ENCODE measurements at places on chromosomes 7 and 10.

DNA sequence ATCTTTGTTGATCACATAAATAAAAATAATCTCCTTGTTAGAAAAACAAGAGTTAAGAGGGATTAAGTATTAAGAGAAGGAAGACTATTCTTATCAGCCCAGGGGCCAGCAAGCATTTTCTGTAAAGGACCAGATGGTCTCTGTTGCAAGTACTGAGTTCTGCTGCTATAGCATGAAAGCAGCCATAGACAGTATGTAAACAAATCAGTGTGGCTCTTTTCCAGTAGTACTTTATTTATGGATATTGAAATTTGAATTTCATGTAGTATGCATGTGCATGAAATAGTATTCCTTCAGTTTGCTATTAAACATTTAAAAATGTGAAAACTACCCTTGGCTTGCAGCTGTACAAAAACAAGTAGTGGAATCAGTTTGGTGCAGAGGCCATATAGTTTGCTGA is 81.7 kb downstream of the STK31 start:
- DNase-seq = no peak

GRCh38 chr10:94035982-94036765 is 42.4 kb downstream of the PLCE1 start:
- DNase-seq = no peak

- no peak for DNase-seq
Measured at GRCh38 chr7:3294432-3295100, 6.5 kb upstream of the SDK1 start.

DNA sequence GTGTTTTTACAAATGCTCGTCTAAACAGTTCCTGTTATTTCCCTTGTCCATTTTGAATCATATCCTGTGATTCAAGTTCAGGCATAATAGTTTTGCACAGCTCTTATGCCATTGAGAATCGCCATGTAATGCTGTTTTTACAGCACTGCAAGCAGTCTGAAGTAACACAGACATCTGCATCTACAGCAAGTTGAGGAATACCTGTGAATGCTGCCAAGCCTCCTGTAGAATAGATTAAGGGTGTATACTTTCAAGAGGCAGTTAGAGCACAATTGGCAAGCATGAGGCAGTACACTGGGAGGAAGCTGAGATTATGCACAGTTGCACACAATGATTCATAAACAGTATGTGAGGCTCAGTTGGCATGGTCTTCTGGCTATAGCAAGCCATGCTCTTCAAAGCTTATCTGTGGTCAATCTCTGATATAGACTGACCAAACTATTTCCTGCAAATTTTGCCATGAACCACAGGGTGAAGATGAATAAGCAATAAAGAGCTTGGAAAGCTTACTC is 121.9 kb upstream of the AKR1E2 start:
- no peak for DNase-seq

DNA sequence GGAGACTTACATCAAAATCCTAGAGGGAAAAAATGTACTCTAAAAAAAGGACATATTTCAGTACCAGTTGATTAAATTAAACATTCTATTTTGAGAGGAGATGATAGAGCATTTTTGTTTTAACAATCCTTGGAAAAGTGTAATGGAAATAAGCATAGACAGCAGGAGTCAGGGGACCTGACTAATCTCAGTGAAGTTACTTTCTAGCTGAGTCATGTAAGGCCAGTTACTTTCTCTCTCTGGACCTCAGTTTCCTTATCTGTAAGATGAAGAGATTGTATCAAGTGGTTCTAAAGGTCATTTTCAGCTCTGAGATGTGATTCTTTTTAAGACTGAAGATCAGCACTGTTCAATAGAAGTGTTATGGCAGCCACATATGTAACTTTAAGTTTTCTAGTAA is 44.1 kb downstream of the VTI1A start:
- no peak for DNase-seq

- no peak for DNase-seq
Measured at GRCh38 chr7:138499340-138499739, 39.3 kb downstream of the TRIM24 start.

GRCh38 chr10:6987536-6987945 is 407.5 kb upstream of the PRKCQ start:
- no peak for DNase-seq

DNA sequence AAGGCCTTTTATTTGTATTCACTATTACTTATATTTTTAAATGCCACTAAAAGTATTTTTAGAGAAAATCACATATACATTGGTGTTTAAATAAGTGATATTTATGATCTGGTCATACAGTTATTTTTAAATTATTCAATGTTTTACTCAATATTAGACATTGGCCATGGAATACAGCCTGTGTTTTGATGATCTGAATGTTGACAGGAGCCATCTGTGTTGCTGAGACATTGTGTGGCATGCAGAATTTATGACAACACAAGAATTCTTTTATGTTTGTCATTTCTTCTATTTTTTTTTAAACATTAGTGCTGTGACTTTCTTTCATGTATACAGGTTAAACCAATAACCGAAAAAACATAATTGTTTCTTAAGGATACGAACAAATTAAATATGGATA is 156.2 kb downstream of the CCSER2 start:
- no peak for DNase-seq

DNA sequence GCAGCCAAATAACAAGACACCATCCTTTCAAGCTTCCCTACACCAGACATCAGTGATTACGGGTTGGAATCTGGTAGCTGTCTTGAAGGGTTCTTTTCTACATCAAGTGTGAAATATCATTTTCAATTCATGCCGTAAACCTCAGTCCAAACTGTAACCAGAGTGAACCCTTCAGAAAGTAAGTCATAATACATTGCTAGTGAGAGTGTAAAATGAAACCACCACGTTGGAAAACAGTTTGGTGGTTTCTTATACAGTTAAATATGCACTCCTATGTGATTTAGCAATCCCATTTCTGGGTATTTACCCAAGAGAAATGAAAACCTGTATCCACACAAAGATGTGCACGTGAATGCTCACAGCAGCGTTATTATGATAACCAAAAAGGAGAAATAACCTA is 25.6 kb upstream of the ZC3HAV1L start:
- DNase-seq = no peak

DNA sequence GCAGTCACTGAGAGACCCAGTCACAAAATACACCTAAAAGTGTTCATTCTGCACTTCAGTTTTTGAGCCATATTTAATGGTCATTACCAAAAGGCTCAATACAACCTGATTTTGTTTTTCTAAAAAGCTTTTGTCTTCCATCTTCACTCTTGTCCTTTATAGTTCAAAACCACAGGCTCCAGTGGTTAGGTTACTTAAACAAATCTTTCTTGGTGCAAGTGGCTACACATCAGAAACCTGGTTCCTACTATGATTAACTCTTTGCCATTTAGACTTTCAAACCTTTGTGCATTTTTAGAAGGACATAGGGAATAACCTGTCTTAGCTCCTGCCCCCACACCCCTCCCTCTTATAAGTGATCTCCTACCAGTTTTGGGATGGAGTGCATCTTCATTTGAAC is 135.8 kb downstream of the STRA8 start:
- DNase-seq = no peak

- no peak for DNase-seq
Measured at GRCh38 chr7:26688388-26688787, 176.0 kb downstream of the SKAP2 start.

DNA sequence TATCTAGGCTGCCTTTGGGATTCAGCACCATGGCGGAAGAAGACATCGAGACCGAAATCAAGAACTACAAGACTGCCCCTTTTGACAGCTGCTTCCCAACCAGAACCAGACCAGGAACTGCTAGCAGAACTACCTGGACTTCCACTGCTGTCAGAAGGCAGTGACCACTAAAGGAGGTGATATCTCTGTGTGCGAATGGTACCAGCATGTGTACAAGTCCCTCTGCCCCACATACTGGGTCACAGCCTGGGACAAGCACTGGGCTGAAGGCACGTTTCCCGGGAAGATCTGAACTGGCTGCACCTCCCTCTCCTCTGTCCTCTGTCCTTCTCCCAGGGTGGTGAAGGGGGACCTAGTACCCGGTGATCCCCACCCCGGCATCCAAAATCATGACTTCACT is 25.6 kb upstream of the PDIA4 start:
- DNase-seq = no peak

GRCh38 chr10:131009791-131010190 is 301.7 kb downstream of the TCERG1L start:
- no peak for DNase-seq

- DNase-seq = no peak
Measured at GRCh38 chr7:129845972-129846327, 106.8 kb downstream of the UBE2H start.

- no peak for DNase-seq
Measured at GRCh38 chr7:122166740-122167139, 22.7 kb upstream of the AASS start.

GRCh38 chr7:138690495-138690894 is 10.7 kb downstream of the SVOPL start:
- no peak for DNase-seq

- no peak for DNase-seq
Measured at GRCh38 chr10:12081879-12082557, 13.3 kb downstream of the DHTKD1 start.

DNA sequence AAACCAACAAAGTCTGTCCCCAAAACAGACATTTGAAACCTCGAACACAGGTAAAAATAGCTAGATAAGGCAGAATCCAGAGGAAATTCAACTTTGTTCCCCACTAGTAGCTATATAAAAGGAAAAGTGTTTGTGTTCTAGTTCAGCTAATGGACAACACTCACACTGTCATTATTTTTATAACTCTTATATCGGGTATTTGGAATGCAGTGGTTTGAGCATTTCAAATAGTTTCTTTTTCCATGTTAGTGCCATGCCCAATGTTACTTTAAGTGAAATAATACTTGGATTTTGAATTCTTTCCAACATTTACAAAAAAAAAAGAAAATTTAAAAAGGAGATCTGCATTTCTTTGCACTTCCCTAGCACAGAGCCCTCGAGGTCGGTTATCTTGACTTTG is 213.6 kb downstream of the DOCK4 start:
- DNase-seq = no peak

DNA sequence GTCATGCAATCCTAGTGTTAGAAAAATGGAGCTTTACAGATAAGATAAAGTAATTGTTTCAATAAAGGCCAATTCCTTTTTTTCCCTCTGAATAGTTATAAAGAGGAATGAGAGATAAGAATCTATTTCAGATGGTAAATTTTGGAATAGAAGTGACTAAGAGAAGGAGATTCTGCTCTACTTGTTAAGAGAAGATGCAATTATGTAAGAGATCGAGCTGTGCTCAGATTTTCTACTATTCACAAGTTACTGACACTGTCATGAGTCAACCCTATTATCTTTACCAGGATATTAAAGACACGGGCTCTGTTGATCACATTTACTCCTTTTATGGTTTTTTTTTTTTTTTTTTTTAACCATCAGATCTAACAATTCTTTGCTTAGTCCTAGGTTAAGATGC is 511.3 kb downstream of the ARL4A start:
- DNase-seq = no peak

DNA sequence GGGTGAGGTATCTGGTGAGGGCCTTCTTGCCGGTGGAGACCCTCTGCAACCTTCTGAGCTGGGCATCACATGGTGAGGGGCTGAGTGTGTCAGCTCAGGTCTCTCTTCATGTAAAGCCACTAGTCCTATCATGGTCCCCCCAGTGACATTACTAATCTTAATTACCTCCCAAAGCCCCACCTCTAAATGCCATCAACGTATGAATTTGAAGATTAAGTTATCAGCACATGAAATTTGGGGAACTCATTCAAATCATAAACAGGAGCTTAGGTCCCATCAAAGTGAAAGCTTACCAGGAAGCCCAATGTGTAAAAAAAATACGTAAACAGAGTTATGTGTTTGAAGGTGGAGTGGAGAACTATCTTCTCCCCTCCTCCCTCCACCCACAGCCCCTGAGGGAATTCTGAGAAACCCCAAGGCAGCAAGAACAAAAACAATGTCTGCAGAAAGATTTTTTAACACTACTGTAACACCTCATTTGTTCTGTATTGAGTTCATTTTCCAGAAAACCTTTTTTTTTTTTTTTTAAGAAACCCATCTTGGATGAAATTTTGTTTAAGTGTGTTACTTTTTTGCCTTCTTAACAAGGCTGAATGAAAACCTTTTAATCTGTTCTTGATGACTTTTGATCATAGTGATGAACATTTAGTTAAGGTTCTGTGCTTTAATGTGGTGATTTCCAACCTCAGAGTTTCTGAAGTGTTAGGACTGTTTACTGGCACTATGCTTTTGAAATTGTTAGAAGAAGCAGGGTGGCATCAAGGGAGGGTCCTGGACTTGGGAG is 19.1 kb upstream of the PCGF5 start:
- no peak for DNase-seq

DNA sequence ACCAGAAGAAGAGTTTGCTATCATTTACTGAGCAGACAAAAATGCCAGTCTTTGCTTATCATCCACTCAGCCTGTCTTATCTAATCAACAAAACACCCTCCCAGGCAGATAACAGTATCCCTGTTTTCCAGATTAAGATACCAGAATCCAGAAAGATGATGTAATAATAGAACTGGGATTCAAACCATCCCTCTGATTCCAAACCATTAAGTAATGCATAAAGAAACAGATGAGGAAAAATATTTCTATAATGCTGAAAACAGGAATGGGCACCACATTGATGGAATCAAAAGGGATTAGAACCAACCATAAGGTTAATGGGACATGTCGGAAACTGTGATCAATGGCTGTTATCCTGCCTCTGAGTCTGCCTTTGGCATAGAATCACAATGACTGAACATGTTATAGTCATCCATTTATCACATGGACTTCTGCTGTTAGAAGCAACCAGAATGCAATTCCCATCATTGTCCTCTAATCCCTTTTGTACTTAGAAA is 92.1 kb upstream of the RSU1 start:
- DNase-seq = no peak

DNA sequence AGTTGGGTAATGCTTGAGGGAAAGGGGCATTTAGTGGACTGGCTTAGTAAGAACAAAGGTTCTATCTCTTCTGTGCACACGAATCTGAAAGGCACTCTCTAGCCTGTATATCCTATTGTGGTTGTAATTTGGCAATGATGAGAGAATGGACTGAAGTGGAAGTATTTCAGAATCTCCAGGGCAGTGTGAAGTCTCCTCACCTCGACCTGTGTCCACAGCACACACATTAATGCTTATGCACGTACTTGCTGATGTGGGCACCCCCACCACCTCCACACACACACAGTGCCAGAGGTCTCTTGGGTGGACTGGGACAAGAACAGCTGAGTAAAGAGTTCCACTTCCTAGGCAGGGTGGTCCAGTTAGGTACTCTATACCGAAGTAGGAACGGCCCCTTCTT is 6.9 kb downstream of the SMC3 start:
- no peak for DNase-seq
